Activated T-cell treated with anti-CD3 and anti-CD28 coated beads, Interleukin-2, amount 50 U/mL, for 24 hours (primary cell): ENCODE measurements at places on chromosomes 6 and 20.

- no peak overlapping the region for H3K27ac ChIP-seq
- DNase-seq = no peak
- no peak overlapping the region for H3K4me3 ChIP-seq
- H3K27me3 ChIP-seq = no peaks in the 10 kb centered on the region
- H3K4me1 ChIP-seq = peaks cover 37% of the 10 kb centered on the region
- H3K36me3 ChIP-seq = peaks cover 25% of the 10 kb centered on the region
Observed at GRCh38 chr6:127481111-127481510, 21.9 kb upstream of the KIAA0408 start.

GRCh38 chr6:78489874-78490273 lies 377.5 kb upstream of the IRAK1BP1 start:
- H3K4me1 ChIP-seq = no peaks in the 10 kb centered on the region
- H3K27me3 ChIP-seq = no peaks in the 10 kb centered on the region
- no peak for DNase-seq
- no peak overlapping the region for H3K4me3 ChIP-seq
- H3K36me3 ChIP-seq = no peaks in the 10 kb centered on the region

GRCh38 chr20:62835931-62836861 lies 19.3 kb downstream of the COL9A3 start:
- H3K36me3 ChIP-seq = no peaks in the 10 kb centered on the region
- H3K27me3 ChIP-seq = no peaks in the 10 kb centered on the region
- peaks cover 2% of the 10 kb centered on the region for H3K4me1 ChIP-seq
- DNase-seq = no peak
- H3K4me3 ChIP-seq = no peak overlapping the region

- H3K4me1 ChIP-seq = peaks cover 7% of the 10 kb centered on the region
- DNase-seq = no peak
- no peaks in the 10 kb centered on the region for H3K36me3 ChIP-seq
- H3K27me3 ChIP-seq = peaks cover under 1% of the 10 kb centered on the region
Observed at GRCh38 chr6:79864421-79864820, 82.9 kb downstream of the ELOVL4 start.

DNA sequence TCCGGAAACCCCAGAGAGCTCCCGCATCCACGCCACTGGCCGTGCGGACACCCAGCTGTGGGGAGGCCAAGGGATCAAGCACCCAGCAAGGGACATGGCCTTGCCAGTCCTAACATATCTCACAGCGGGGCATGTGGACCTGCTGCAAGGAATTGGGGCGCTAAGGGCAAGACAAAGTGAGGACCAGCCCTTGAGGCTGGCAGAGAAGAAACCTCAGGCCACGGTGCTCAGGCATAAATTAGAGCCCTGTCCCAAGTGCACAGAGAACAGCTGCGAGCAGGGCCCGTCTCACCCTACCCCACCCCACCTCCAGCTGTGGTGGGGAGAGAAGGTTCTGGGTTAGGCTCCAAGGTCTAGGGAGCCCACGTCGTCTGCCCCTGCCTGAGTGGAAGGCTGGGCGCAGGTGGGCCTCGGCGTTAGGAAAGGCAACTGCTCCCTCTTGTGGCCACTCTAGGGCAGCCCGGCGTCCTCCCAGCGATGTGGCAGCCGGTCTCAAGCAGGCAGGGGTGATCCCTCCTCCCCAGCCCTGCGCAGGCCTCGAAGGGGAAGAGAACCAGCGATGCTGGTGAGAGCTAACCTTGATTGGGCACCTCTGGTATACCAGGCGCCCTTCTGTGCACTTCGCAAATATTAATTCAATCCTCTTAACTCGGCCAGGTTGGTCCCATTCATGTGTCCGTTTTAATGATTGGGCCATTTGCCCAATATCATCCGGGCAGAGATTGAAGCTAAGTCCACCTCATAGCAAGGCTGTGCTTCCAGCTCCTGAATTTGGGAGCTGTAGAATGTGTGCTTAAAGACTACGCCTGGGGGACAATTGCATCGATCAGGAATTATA lies 235.8 kb downstream of the NFATC2 start:
- peak; percentile 85 for DNase-seq
- H3K36me3 ChIP-seq = no peaks in the 10 kb centered on the region
- H3K27ac ChIP-seq = no peak overlapping the region
- H3K4me3 ChIP-seq = no peak overlapping the region
- peaks cover 15% of the 10 kb centered on the region for H3K27me3 ChIP-seq

GRCh38 chr6:39803872-39804271 lies 11.7 kb downstream of the DAAM2 start:
- no peaks in the 10 kb centered on the region for H3K36me3 ChIP-seq
- no peak for DNase-seq
- peaks cover 34% of the 10 kb centered on the region for H3K27me3 ChIP-seq
- no peaks in the 10 kb centered on the region for H3K4me1 ChIP-seq
- no peak overlapping the region for H3K4me3 ChIP-seq

- H3K4me3 ChIP-seq = no peak overlapping the region
- H3K4me1 ChIP-seq = no peaks in the 10 kb centered on the region
- H3K27me3 ChIP-seq = no peaks in the 10 kb centered on the region
- no peak for DNase-seq
- H3K36me3 ChIP-seq = no peaks in the 10 kb centered on the region
- no peak overlapping the region for H3K27ac ChIP-seq
Observed at GRCh38 chr6:157449610-157450009, 68.6 kb downstream of the ZDHHC14 start.

DNA sequence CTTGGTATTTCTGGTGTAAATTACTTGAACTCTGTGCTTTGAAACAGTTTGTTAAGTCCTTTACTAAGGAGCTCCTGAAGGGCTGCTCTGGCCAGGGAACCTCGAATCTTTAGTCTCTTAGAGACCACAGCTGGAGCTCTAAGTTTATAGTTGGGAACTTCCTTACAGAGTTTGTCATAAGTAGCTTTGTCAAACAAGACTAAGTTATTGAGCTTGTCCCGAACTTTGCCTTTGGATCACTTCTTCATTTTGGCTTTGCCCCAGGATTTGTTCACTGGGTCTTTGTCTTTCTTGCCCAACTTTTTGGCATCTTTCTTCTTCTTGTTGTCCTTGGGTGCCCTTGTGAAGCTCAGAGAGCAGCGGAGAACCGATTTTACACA lies 64.8 kb downstream of the FAM50B start:
- no peak overlapping the region for H3K27ac ChIP-seq
- H3K36me3 ChIP-seq = no peaks in the 10 kb centered on the region
- peaks cover 32% of the 10 kb centered on the region for H3K4me1 ChIP-seq
- DNase-seq = no peak
- H3K27me3 ChIP-seq = peaks cover 63% of the 10 kb centered on the region

DNA sequence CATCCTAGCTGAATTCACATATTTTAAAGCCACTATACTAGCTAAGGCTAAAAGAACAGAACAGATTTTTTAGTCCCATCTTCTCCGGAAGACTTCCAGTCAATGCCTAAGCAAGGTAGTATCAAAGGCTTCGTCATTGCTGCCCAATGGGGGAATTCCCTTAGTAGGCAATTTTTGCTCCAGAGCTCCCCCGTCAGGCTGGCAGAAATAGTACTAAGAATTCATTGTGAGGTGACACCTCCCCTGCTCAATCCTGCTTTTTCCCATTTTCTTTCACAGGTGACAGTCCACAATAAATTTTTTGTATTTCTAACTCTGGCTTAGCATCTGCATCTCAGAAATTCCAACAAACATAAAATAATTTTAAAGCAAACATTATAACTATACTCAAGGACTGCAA lies 52.8 kb upstream of the SRSF6 start:
- no peak for DNase-seq
- H3K4me3 ChIP-seq = no peak overlapping the region
- no peaks in the 10 kb centered on the region for H3K36me3 ChIP-seq
- H3K4me1 ChIP-seq = no peaks in the 10 kb centered on the region
- peaks cover 59% of the 10 kb centered on the region for H3K27me3 ChIP-seq

DNA sequence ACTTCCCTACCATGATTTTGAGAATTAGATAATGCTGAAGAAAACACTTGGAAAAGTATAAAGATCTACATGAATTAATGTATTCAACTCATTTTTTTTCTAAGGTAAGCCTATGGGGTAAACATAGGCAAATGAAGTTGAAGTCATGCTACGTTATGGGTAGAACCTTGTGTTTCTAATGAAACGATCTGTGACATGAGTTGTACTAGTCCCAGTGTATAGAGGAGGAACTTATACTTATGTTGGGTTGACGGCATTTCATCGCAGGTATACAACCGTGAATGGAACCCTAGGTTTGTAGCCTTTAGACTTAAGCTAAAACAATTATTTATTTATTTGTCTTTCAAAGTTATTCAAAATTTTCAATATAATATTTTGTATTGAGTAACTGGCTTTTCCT lies 2.6 kb downstream of the SLC35F1 start:
- H3K4me1 ChIP-seq = peaks cover 4% of the 10 kb centered on the region
- peaks cover 67% of the 10 kb centered on the region for H3K27me3 ChIP-seq
- no peak overlapping the region for H3K4me3 ChIP-seq
- no peak overlapping the region for H3K27ac ChIP-seq
- DNase-seq = no peak

DNA sequence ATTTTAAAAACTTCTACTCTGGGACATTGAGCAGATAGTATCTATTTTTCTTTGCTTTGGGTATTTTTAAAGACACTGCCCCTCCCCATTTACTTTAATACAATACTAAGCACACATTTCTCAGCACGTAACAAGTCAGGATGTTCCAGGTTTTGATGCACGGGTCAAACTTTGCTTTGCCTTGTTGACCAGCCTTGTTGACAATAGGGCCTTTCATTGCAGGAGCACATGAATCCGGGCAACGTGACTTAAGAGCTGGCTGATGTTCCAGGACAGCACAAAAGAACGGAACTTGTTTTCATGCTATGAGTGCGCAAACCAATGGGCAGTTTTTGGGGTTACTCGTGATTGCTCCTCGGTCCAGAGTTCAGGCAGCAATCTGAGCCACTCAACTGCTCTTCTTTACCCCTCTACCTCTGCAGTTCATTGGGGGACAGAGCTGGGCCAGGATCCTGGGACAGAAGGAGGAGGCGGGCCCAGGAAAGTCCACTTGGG lies 78.6 kb upstream of the SLC22A16 start:
- peaks cover 6% of the 10 kb centered on the region for H3K27me3 ChIP-seq
- H3K36me3 ChIP-seq = no peaks in the 10 kb centered on the region
- peaks cover 5% of the 10 kb centered on the region for H3K4me1 ChIP-seq
- H3K27ac ChIP-seq = no peak overlapping the region
- H3K4me3 ChIP-seq = no peak overlapping the region

GRCh38 chr6:5679691-5680090 lies 327.0 kb downstream of the NRN1 start:
- no peak for DNase-seq
- peaks cover 22% of the 10 kb centered on the region for H3K4me1 ChIP-seq
- H3K36me3 ChIP-seq = peaks cover 18% of the 10 kb centered on the region
- H3K27me3 ChIP-seq = no peaks in the 10 kb centered on the region
- H3K4me3 ChIP-seq = no peak overlapping the region
- no peak overlapping the region for H3K27ac ChIP-seq

GRCh38 chr20:34754611-34755010 lies 50.5 kb downstream of the TP53INP2 start:
- H3K27ac ChIP-seq = no peak overlapping the region
- peaks cover 84% of the 10 kb centered on the region for H3K36me3 ChIP-seq
- H3K27me3 ChIP-seq = no peaks in the 10 kb centered on the region
- H3K4me3 ChIP-seq = no peak overlapping the region
- no peak for DNase-seq

- H3K4me3 ChIP-seq = peak overlapping the region; percentile 78
- peaks cover 25% of the 10 kb centered on the region for H3K36me3 ChIP-seq
- no peaks in the 10 kb centered on the region for H3K27me3 ChIP-seq
- DNase-seq = no peak
- peak overlapping the region; percentile 88 for H3K27ac ChIP-seq
Observed at GRCh38 chr20:31573555-31574321, 31.4 kb upstream of the ID1 start.

- H3K27ac ChIP-seq = no peak overlapping the region
- H3K27me3 ChIP-seq = peaks cover 25% of the 10 kb centered on the region
- peaks cover 26% of the 10 kb centered on the region for H3K4me1 ChIP-seq
- DNase-seq = no peak
Observed at GRCh38 chr6:130367767-130368166, 1.9 kb downstream of the TMEM200A start.

GRCh38 chr6:40912158-40912946 lies 126.7 kb downstream of the UNC5CL start:
- H3K27me3 ChIP-seq = peaks cover 18% of the 10 kb centered on the region
- H3K4me1 ChIP-seq = peaks cover 9% of the 10 kb centered on the region
- no peak for DNase-seq
- no peak overlapping the region for H3K27ac ChIP-seq

- DNase-seq = no peak
- no peak overlapping the region for H3K4me3 ChIP-seq
- peaks cover 43% of the 10 kb centered on the region for H3K4me1 ChIP-seq
- no peaks in the 10 kb centered on the region for H3K27me3 ChIP-seq
- H3K36me3 ChIP-seq = peaks cover 73% of the 10 kb centered on the region
- peak overlapping the region; percentile 35 for H3K27ac ChIP-seq
Observed at GRCh38 chr6:26543953-26544352, 5.8 kb downstream of the HMGN4 start.

DNA sequence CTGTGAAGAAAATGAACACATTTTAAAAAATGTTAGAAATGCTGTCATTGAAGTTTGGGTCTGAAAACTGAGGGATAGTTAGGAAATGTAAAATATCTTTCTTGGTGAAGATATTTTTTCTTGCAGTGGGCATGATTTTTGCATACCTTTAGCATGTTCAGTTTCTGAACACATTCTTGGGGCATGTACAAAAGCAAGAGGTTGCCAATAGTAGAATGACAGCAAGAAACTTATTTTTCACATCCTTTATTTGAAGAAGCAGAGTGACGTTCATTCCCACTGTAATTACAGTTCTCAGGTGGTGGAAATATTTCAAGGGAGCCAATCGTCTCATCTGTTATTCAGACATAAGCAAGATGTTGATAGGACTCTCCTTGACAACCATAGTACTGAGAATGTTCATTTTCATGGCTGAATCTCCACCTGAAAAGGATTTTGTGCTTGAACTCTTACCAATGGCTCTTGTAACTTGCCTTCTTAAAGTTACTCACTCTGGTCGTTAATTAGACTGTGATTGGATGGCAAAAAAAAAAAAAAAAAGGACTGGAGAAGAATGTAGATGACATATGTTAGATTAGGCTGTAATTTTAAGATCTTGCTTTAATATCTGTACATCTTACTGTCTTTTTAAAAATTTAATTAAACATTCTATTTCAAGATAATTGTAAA lies 74.4 kb downstream of the DOK5 start:
- no peak for DNase-seq
- H3K4me3 ChIP-seq = no peak overlapping the region
- no peaks in the 10 kb centered on the region for H3K36me3 ChIP-seq
- H3K27me3 ChIP-seq = peaks cover 16% of the 10 kb centered on the region

- peaks cover 6% of the 10 kb centered on the region for H3K36me3 ChIP-seq
- H3K27ac ChIP-seq = peak overlapping the region; percentile 98
- peaks cover 3% of the 10 kb centered on the region for H3K27me3 ChIP-seq
- DNase-seq = peak; percentile 80
- peaks cover 77% of the 10 kb centered on the region for H3K4me1 ChIP-seq
Observed at GRCh38 chr6:72622094-72622940, 453 bp downstream of the KCNQ5 start.
